Fibroblast of skin of abdomen (primary cell): ENCODE measurements at places on chromosomes 2 and 18.

DNA sequence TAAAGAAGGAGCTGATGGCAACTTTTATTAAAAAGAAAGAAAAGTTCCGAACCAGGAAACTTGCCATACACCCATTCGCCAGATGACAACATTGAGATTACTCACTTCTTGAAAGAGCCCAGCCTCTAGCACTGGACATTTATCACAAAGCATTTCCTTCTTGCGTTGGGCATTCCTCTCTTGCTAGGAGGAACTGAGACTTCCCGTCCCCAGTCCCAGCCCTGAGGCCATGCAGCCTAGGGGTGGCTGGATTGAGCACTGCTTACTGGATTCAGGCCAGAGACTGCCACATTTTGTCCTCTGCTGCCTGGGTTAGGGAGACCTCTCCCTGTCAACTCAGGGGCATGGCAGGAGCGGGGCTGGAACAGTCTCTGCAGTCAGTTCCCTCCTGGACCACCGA, 80.1 kb downstream of the SDC1 start:
- no peak for DNase-seq

- DNase-seq = no peak
Measured at GRCh38 chr2:110820128-110820527, 87.8 kb downstream of the ACOXL start.

GRCh38 chr18:56532176-56532840, 106.1 kb downstream of the TXNL1 start:
- DNase-seq = peak; percentile 51

- no peak for DNase-seq
Measured at GRCh38 chr2:122749405-122749804, 994.0 kb downstream of the TSN start.

DNA sequence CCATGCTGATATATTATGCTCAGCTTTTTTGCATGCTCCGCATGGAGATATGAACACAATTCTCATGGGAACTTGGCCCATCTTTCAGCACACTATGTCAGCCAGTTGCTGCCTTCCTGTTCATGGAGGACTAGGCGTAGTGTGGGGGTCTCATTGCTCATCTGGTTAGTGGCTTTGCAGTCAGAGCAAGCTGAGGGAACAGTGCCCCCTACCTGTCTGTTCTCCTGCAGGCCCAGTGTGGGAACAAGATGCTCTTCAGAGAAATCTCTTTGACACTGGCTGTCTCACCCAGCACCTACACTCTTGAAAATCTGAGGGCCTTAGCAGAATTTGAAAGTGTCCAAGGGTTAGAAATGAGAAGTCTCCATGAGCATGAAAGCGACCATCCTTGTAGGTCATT, 47.1 kb downstream of the SPTBN1 start:
- no peak for DNase-seq

DNA sequence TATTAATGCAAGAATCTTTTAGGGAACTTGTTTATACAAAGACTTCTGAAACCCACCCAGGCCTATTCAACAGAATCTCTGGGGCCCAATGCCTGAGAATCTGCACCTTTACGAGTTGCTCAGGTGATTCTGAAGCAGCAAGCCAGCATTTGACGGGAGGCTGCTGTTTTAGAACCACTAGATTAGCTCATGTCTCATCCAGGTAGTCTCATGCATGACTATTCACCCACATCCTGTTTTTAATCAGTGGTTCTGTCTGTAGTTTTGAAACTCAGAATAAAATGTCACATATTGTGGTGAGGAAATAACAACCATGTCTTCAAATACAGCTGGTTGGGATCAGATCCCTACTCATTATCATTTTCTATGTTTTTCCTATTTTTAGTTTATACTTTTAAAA, 39.5 kb downstream of the CYTIP start:
- peak; percentile 8 for DNase-seq

- DNase-seq = peak; percentile 10
Measured at GRCh38 chr2:148483665-148484064, 160.9 kb upstream of the EPC2 start.

GRCh38 chr2:173898178-173898668, 67.0 kb downstream of the SP3 start:
- DNase-seq = no peak

DNA sequence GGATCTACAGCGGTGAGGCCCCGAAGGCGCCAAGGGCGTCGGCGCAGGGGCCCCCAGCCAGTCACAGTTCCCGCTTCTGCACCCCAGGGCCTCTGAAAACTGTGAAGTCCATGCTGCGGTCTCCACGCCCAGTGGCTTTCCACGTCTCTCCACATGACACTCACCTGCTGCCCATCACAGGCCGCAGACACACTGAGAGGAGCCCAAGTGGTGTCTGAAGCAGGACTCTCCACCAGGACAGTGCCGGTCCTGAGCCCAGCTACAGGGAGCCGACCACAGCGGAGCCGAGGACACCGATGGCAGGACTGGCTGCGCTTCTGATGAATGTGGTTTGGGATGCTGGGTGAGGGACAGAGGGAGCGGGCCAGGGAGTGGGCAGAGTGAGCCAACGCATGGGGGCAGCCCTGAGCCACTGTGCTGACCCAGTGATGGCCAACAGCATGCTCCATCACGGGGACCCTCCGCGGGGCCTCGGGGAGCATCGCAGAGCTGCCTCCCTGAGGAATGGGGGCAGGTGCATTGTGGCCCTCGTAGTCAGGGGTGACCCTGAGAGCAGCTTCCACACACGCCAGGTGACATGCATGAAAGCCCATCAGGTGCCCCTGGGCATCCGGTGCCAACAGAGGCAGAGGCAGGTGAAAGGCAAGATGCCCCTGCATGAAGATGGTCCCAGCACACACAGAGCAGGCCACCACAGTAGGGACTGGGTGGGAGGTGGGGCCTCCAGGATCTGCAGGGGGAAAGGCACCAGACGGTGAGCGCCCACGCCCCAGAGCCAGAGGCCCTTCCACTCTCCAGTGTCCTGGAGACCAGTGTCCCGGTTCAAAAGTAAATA, 116.6 kb downstream of the HDAC4 start:
- DNase-seq = no peak

DNA sequence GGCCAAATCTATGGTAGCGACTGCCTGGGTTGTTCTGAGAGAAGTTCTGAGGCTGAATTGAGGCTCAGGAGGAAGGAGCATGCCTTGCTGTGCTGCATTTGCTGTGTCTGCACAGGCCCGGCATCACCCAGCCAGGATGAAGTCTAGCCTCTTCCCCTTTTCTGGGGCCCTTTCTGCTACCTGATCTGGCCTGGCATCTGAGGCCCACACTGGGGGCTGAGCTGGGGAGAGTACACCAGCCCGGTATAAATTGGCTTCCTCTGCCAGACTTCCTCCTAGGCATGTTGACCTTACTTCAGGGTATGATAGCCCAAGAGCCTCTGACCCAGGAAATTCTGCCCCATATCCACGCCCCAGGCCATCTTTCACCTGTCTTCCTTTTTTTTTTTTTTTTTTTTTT, 30.0 kb downstream of the MRPL35 start:
- no peak for DNase-seq

- no peak for DNase-seq
Measured at GRCh38 chr2:1257334-1257733, 155.9 kb upstream of the TPO start.

- no peak for DNase-seq
Measured at GRCh38 chr2:44053052-44053451, 57.3 kb upstream of the LRPPRC start.

- DNase-seq = no peak
Measured at GRCh38 chr2:28142386-28142785, 250.3 kb upstream of the FOSL2 start.

DNA sequence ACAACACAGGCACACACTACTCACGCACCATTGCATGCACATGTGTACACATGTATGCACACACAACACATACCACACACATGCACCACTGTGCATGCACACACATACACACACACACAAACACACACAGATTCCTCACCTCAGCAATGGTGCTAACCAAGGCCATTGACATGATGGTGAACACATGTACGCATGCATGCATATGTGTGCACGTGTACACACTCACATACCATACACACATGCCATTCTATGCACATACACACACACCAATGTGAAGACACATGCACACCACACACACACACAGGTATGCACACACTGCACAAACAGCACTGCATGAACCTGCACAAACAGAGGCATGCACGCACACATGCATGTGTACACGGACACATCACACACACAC, 976.0 kb downstream of the DCDC2C start:
- no peak for DNase-seq

DNA sequence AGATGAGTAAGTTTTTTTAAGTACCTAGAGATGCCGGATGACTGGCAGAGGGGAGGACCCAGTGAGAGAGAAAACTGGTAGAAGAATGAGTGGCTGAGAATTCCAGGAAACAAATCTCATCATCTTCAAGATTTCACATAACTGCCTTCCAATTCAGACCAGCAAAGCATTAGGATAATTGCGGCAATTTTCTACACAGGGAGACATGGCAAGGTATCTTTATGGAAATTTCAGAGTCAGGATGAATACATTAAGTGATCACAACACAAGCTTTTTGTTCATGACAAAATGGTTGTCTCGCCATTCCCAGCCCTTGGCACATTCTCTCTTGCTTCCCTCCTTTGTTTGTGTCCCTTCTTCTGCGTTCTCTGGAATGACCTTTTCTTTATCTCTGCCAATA, 82.1 kb downstream of the ALK start:
- no peak for DNase-seq

GRCh38 chr18:13308369-13308768, 89.8 kb downstream of the LDLRAD4 start:
- no peak for DNase-seq

DNA sequence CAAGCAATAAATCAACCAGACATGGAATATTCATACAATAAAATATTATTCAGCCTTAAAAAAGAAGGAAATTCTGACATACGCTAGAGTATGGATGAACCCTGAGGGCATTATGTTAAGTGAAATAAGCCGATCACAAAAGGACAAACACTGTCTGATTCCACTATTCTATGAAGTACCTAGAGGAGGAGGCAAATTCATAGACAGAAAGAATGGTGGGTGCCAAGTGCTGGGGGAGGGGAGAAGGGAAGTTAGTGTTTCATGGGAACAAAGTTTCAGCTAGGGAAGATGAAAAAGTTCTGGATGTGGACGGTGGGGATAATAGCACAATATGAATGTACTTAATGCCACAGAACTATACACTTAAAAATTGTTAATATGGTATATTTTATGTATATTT, 19.8 kb downstream of the SMAD7 start:
- DNase-seq = no peak

DNA sequence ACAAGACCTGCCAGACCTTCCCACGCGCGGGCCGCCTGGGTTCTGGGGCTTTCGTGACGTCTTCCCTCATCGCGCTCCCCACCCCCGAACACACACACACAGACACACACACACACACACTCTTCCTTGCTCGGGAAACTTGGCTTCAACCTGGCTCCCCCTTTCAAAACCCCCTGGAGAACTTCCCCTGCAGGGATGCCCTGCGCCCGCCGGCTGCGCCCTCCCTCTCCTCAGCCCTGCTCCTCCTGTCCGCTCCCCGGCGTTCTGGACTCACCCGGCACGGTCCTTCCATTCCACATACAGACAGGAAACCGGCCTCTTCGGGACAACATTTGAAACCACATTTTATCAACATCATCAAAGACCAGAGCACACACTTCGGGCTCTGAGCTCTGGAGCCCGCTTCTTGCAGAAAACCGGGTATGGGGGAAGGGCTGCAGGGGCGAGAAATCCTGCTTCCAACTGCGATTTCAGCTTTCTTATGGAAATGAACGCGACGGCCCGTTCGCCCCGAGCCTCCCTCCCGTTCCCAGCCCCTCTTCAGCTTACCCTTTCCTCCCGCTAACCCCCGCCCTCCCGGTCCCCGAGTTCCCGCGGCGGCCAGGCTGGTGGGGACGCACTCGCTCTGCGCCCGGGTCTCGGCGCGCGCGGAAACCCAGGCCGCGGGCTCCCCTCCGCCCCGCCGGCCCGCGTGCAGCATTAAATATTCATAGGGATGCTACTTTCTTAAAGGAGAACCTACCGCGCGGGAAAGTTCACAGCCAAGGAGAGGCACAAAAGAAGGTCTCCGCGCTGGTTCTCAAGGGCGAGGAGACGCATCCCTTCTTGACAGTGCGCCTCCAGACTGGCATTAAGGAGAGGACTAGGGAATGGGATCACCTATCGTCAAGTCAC, 18.3 kb downstream of the POU3F3 start:
- no peak for DNase-seq

DNA sequence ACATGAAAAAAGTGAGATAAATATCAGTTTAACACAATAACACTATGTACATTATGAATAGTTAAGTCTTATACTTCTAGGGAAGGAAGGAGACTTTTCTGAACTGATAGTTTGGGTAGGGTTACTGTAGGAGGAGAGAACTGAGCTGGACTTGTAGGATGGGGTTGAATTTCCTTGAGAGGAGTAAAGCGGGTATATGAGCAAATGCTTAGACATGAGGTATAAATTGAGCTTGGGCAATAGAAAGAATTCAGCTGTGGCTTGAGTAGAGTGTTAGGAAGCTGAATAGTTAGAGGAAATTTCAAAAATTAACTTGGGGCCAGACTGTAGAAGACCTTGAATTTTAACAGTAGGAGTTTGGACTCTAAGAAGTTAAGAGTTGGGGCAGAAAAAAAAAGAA, 45.1 kb downstream of the LCLAT1 start:
- DNase-seq = no peak

DNA sequence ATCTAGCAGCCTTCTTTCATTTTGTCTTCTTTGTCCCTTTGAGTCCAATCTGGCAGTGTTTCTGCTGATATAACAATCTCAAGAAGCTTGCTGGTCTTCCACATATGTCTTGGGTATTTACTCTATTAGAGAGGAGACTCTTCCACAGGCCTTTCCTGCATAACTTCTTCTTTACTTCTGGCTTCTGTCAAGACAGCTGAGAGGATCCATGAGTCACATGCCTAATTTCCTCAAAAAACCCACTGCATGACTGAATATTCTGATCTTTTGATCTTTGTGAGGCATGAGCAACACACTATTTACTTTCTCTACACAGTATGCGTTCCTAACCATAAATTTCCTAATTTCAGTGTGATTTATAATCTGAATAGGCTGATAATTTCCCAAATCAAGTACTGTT, 5.1 kb upstream of the DCC start:
- DNase-seq = peak; percentile 84

DNA sequence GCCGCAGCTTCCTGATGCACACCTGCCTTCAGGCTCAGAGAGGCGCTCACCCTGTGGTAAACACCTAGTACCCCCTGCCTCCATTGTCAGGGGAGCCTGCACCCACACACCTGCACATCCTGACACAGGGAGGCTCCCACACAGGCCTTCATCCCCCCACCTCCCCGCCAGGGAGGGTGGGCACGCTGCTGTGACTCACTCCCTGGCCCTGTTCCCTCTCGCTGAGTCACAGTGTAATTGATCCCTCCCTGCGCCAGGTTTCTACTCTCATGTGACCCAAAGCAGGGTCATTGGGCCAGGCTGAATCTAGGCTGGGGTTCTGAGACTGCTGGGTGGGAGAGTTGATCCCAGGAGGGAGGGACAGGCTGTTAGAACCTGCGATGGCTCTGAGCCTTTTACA, 8.5 kb upstream of the CELF4 start:
- DNase-seq = no peak

- peak; percentile 49 for DNase-seq
Measured at GRCh38 chr2:168490015-168490874, 34.2 kb downstream of the CERS6 start.

DNA sequence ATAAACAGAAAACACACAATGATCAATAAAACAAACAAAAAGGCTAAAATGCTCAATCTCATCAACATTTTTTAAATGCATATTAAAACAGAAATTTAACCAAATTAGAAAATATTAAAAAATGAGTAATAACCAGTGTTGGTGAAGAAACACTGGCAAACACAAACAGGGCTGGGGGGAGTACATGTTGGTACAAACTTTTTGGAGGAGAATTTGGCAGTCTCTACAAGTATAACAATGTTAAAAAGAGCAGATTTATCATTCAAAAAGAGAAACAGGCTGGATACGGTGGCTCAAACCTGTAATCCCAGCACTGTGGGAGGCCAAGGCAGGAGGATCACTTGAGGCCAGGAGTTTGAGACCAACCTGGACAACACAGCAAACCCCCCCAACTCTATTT, 13.9 kb downstream of the MOB1A start:
- no peak for DNase-seq
